Fibroblast of skin of left quadriceps (primary cell): ENCODE measurements at places on chromosomes 7 and 10.

DNA sequence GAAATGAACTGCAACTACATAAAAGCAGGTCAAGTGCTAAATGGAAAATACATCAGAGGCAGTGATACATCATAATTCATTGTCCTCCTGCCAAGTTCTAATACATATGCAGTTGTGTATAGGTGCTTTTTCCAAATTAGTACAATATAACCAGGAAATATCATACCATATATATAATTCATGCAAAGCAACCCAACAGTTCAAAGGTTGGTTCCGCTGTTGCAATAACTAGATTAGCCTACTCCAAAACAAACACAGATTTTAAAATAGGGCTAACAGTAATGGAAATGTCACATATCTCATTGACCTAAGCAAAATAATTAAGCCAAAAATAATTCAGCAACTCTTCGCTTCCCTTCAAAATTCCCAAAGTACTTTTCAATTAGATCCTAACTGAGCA lies 88.9 kb upstream of the NEBL start:
- no peak for DNase-seq

- DNase-seq, result no peak
These were observed 41.1 kb upstream of the DPYSL4 start for GRCh38 chr10:132145521-132146185.

- DNase-seq, result no peak
These were observed 44.2 kb downstream of the SLC13A1 start for GRCh38 chr7:123155571-123155970.

GRCh38 chr10:35017608-35018007 lies 72.5 kb downstream of the CUL2 start:
- no peak for DNase-seq

GRCh38 chr10:127303746-127304145 lies 107.4 kb upstream of the INSYN2A start:
- DNase-seq, result no peak

DNA sequence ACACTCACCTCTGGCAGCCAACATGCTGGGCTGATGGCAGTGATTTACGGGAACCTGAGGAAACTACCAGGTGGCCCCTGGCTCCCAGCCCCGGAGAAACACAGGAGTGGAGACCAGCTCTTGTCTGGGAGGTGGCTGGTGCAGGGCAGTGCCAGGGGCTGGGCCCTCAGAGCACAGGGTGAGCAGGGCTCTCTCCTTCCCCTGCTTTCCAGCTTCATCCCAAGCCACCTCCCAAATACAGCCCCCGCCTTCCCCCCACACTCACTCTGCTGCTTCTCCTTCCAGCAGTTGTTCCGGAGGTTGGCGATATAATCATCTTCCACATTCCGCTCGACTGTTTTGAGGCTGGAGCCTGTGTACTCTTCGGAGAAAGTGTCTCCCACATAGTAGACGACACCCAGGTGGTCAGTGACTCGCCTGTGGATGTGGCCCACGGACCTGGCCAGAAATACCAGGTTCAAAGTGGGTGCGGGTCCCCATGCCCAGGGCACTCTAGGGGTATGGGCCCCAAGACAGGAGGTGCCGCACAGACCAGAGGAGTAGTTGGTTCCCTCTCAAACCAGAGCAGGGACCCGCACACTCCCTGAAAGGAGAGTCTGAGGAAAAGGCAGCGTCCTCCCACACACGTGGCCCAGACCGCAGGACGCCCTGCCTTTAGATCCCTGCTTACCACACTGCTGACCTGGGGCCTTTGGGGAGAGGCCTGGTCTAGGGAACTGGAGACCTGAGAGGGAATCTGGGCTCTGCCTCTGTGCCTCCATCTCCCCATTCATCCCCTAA lies 18.3 kb downstream of the DNAJB12 start:
- no peak for DNase-seq
